ENCODE measurements at places on chromosomes 7 and 10.

DNA sequence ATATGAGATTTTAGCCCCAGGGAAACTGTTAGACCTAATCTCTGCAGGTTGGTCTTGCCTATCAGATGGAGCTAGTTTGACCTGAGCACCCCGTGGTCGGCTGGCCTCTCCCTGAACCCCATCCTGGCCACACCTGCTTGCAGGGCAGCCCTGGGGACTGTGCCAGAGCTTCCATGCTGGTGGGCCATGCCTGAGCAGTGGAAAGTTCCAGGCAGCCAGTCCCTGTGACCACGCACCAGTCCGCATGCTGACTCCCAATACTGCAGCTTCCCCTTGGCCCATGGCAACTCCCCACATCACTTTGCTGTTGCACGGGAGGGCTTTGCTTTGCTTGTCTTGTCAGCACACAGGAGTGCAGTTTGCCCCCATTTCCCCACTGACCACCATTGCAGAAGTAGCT lies 427.8 kb upstream of the SEMA3D start:
- no peak for DNase-seq

GRCh38 chr10:42781893-42782445 lies 626 bp upstream of the BMS1 start:
- peak; percentile 1 for DNase-seq

GRCh38 chr10:88027570-88027969 lies 164.1 kb downstream of the PTEN start:
- no peak for DNase-seq

DNA sequence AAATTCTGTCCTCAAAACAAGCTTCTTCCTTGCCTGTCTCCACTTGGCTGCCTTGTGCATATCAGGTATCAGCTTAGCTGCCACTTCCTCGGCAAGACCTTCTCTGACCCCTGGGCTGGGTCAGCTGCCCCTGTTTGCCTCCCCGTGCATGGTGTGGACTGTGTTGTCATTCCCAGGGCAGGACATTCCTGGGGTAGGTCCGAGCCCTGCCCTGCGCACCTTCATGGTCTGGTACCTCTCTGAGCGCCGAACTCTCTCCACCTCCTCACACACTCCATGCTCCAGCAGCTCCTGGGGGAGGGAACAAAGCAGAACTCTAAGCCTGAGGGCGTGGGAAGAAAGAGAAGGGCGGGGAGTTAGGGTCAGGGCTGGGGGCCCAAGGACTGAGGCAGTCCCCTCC lies 3.8 kb downstream of the POLM start:
- no peak for DNase-seq

GRCh38 chr10:11793762-11794479 lies 29.2 kb upstream of the PROSER2 start:
- DNase-seq = no peak

DNA sequence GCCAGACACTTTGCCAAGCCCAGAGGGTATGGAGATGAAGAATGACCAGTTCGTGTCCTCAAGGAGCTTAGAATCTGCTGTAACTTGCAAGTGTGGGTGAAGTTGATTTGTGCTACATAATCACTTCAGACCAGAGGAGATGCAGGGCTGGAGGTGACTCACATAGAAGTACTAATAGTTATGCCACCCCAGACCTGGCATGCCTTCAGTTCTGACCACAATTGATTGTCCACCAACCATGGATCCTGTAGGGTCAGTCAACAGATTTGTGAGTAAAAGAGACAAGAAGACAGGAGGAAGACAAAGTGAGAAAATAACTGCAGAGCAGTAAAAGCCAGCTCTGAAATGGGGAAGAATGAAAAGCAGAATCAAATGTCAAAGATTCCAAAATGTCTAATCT lies 51.2 kb upstream of the BMPER start:
- DNase-seq = no peak

GRCh38 chr10:48284002-48284546 lies 9.6 kb upstream of the FRMPD2 start:
- DNase-seq = no peak
